ENCODE measurements at places on chromosomes 12 and 14. TPM values are rescaled to one million over a fixed set of nuclear protein-coding genes. Genes with fewer than 3 reads are reported as not detected.

- H3K4me3 ChIP-seq: no peak overlapping the region
- no peak overlapping the region for H3K27ac ChIP-seq
- no peaks in the 10 kb centered on the region for H3K36me3 ChIP-seq
- no peak for DNase-seq
Measured at GRCh38 chr14:72881543-72881942, 12.4 kb downstream of the DPF3 start.

GRCh38 chr12:81381951-81382350, 304.1 kb downstream of the ACSS3 start:
- no peaks in the 10 kb centered on the region for H3K4me1 ChIP-seq
- H3K4me3 ChIP-seq: no peak overlapping the region
- no peaks in the 10 kb centered on the region for H3K36me3 ChIP-seq
- no peaks in the 10 kb centered on the region for H3K27me3 ChIP-seq

DNA sequence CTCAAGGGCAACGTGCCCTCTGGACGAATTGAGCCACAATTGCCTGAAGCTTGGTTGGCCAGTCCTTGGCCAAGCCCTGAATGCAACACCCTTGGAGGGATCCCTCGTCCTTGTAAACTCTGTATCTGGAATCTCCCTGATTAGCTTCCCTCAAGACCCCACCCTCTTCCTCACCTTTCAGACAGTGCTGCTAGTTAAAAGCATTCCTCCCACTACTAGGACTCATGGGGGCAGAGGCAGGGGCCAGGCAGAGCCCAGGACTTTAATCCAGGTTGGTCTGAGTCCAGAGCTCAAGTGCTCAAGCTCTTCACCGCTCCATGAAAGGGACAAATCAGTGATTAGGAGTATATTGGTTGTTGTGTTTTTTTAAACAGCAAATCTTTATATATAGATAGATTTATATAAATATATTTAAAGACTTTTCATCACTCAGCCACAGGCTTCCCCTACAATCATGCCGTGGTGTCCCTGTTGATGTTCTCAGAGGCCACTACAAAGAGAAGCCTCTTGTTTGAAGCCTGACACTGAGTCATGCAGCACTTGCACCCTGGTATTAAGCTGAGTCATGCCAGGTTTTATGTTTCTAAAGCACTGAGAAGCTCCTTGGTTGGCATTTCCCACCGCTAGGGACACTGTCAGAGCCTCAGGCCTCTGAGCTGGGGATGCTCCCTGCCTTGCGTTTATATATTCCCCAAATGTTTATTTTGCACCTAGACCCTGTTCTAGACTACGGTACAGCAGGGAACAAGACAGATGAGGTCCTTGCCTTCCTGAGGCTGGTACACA, 53.8 kb upstream of the GSC start:
- no peaks in the 10 kb centered on the region for H3K36me3 ChIP-seq
- no peak overlapping the region for H3K27ac ChIP-seq
- DNase-seq: no peak
- H3K4me1 ChIP-seq: peaks cover 10% of the 10 kb centered on the region
- H3K4me3 ChIP-seq: no peak overlapping the region
- no peaks in the 10 kb centered on the region for H3K27me3 ChIP-seq

GRCh38 chr14:77094672-77095284, 3.3 kb upstream of the CIPC start:
- peaks cover 21% of the 10 kb centered on the region for H3K4me1 ChIP-seq
- no peak overlapping the region for H3K4me3 ChIP-seq
- H3K27me3 ChIP-seq: no peaks in the 10 kb centered on the region
- DNase-seq: no peak
- H3K36me3 ChIP-seq: no peaks in the 10 kb centered on the region

The PPFIBP1 gene
- 101 TPM for total RNA-seq
